ENCODE measurements at places on chromosomes 3 and 15. TPM values are rescaled to one million over a fixed set of nuclear protein-coding genes. Genes with fewer than 3 reads are reported as not detected.

The HDGFL3 gene
- total RNA-seq, result 54.1 TPM

The CLDN16 gene
- total RNA-seq, result under 0.01 TPM

The NME9 gene
- total RNA-seq, result not detected

The TERC gene
- 46.9 TPM for total RNA-seq

The WDR73 gene
- 27.8 TPM for total RNA-seq

The EPHB3 gene
- under 0.01 TPM for total RNA-seq

The DPPA4 gene
- total RNA-seq, result not detected

The PRICKLE2 gene
- 5.9 TPM for total RNA-seq

The ECE2 gene
- total RNA-seq, result not detected

The FETUB gene
- total RNA-seq, result not detected

The ZNF774 gene
- 1.0 TPM for total RNA-seq

The GRM2 gene
- 0.09 TPM for total RNA-seq

The CCR5 gene
- not detected for total RNA-seq

The CFAP91 gene
- 0.45 TPM for total RNA-seq

The ITGB5 gene
- 281 TPM for total RNA-seq
